ENCODE measurements at places on chromosomes 4 and X. TPM values are rescaled to one million over a fixed set of nuclear protein-coding genes. Genes with fewer than 3 reads are reported as not detected.

DNA sequence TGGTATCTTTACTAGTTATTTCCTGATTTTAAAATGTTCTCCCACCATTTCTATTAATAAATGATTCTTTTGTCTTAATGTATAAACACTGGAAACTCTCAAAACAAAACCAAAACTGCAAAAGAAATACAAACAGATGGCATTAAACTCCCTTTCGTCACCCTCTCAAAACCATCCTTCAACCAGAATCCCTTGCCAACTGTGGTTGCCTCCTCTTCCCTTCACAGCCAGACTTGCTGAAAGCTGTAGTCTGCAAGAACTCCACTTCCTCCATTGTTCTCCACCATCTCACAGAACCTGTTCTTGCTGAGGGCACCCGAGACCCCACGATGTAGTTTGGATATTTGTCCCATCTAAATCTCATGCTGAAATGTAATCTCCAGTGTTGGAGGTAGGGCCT, 96.5 kb downstream of the WWC2 start:
- DNase-seq, result no peak

DNA sequence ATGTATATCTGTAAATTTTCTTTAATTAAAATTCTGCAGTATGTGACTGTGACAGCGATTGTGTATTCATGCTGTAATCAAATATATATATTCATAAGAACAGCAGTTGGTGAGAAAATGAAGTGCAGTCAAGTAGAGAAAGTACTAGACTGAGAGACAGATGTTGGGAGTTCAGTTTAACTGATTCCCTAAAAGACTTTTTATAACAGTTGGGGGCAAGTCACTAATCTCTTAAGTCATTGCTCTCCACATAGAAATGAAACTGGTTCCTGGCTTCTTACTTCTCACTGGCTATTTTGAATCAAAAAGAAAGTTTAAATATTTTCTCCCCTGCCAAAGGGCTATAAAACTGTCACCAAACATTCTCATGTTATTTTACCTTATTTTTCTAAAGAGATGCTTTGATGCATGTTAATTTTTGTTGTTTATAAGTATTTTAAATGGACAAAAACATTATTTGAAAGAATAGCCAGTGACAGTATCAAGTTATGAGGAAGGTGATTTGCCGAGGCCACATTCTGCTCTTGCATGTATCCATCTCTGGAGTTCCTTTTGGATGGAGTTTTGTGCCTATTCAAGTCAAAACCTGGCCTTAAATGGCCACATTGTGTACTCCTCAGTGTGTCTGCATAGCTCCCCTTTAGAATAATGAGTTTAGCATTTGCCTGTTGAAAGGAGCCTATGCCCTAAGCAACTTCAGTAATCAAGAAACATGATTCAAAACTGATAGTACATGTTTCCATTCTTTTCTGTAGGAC, 30.8 kb downstream of the EXOC1 start:
- DNase-seq, result no peak

DNA sequence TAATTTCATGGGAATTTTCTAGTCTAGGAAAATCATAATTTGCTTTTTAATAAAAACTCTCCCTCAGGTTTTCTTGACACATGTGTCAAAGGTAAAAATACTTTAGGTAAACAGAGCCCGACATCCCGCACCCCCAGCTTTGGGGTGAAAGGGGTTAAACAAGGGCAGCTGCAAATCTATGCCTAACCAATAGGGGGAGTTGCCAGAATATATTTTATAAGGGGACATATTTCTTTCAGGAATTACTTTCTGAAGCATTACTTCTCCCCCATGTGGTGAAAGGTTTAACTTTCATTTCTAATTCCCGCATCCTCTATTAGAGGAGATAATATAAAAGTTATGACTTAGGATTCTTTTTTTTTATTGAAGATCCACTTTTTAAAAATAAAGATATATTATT, 53.9 kb upstream of the HEPH start:
- no peak for DNase-seq

GRCh38 chr4:4854649-4855295, 4.7 kb upstream of the MSX1 start:
- no peak for DNase-seq

DNA sequence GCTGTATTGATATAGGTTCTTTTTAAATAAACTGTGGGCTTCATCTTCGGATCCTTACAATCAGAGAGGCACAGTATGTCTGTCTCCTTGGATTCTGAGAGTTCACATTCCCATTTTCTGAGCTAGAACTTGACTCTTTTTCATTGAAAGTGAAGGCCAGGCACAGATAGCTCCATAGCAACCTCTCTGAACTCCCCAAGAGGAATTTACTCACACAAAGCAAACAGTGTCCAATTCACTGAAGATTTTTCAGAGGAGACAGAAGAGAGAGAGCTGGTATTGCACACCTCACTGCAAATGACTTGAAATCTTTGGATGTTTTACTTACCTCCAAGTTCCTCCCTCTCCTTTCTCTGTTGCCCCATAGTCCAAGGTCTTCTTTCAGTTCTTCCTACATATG, 130.9 kb upstream of the CASK start:
- DNase-seq, result no peak

- DNase-seq, result no peak
Observed at GRCh38 chrX:121114691-121115090, 67.3 kb downstream of the GLUD2 start.

DNA sequence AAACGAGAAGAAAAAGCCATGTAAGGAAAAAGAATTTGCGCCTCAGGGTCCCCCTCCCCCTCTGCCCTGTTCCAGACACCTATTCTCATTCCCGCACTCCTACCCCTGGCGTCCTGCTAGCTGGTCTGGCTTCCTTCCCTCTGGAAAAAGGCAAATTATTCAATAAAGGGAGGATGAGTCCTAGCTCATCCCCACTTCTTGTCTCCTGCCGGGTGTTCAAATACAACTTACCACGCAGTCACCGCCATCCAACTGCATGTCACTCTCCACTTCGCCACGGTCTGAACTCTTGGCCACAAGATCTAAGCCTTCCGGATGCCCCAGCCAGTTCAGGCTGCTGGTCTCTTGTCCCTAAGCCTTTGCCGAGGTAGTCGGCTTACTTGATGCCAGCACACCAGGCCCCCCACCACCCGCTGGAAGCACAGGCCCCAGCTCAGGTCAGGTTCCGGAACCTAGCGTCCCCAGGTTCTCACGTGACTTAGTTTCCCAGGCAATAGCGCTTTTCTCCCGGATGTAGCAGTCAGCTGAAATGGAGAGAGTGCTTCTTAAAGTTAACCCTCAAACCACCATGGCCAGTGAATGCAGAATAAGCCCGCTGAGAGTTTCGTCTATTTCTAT, 209.6 kb upstream of the SPIN4 start:
- peak; percentile 43 for DNase-seq

DNA sequence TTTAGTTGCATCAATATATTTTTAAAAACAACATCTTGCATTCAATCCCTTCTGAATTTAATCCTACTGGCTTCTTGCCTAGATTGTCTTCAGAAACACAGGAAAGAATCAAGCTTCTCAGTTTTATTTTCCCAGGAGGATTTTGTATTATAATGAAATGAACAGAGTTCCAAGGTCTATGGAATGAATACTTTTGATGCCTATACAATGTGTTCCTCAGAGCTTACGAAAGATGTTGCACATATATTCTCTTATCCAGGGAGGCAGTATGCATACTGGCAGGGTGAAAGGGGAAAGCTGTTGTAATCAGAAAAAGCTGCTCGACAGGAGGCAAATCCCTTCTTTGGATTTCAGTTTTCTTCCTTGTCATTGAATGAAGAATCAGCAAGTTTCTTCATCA, 8.8 kb downstream of the TMPRSS11D start:
- no peak for DNase-seq

- no peak for DNase-seq
Observed at GRCh38 chrX:140297273-140297672, 207.6 kb downstream of the SOX3 start.

DNA sequence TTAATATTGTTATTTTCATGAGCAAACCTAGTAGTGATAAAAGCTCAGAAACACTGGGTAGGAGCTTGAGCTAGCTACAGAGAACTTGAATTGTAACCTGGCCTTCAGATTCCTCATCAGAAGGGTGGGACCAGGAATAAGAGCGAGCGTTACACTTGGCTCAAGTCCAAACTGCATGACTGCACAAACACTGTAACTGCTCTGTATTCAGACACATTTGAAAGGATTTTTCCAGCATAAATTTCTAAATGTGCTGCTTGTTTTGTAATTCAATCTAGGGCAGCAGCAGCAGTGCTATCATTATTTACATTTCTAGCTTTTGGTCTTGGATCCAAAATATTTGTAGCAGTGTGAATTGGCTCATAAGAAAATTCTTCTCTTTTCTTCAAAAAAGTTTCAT, 133.0 kb upstream of the TMLHE start:
- peak; percentile 41 for DNase-seq

The HS3ST1 gene
- 0.25 TPM for total RNA-seq

The TMPRSS11A gene
- not detected for total RNA-seq

The VCX3B gene
- not detected for total RNA-seq

The ADAMTS3 gene
- 1.9 TPM for total RNA-seq

The KLHL15 gene
- 10.1 TPM for total RNA-seq
